T-helper 2 cell (primary cell): ENCODE measurements at places on chromosomes 16 and 17.

DNA sequence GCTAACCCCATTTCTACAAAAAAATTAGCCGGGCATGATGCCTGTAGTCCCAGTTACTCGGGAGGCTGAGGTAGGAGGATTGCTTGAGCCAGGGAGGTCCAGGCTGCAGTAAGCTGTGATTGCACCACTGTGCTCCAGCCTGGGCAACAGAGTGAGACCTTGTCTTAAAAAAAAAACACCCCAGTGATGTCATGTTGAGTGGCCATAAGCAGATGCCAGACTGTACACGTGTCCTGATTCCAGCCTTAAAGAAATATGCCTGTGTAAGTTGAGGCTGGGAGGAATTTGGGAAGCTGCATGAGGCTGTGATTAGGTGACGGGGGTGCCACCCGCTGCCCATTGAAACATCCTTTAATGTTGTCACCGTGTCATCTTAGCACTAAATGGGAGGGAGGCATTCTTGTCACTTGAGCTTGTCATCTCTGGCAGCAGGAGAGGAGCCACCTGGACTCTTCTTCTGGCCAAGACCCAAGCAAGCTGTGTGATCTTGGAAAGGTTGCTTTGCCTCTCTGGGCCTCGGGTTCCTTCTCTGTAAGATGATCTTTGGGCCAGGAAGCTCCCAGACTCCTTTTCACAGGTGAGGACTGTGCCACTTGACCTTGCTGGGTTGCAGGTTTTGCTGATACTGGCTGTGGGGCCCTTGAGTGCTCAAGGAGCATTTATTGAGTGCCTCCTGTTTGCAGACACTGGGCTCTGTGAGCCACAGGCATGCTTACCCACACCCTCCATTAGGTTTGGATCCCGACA is 98.3 kb upstream of the CIBAR2 start:
- no peak for DNase-seq

GRCh38 chr16:72220875-72221629 is 49.1 kb upstream of the PMFBP1 start:
- DNase-seq = no peak

- DNase-seq = no peak
Observed at GRCh38 chr16:56192635-56192945, 1.3 kb downstream of the GNAO1 start.

DNA sequence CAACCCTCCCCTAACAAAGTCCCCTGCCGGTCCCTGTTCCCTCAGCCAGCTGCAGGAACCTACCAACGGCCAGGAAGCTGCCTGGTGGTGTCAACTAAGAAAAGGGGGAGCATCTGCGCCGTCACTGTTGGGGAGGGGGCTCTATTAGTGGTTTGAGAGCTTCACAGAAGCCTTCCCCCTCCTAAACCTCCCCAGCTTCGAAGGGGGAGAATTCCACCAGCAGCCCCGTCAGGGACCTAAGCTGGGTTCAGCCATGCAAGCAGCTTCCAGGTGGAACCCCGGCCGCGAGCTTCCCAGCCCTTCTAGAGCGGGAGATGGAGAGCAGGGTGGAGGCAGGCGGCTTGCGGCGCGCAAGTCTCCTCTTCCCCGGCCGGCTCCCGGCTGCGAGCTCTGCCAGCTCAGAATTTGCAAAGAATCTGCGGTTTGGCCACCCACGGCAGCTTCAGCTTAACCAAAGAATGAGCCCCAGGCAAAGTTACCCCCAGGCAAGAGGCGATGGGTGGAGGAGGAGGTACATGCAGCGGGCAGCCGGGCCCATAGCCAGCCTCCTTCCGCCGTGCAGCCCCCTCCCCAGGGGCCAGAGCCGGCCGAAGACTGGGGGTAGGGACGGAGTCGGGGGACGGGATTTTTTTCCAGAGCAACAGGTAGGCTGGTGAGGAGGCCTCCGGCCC is 33.7 kb downstream of the DDX19A start:
- DNase-seq = peak; percentile 59

DNA sequence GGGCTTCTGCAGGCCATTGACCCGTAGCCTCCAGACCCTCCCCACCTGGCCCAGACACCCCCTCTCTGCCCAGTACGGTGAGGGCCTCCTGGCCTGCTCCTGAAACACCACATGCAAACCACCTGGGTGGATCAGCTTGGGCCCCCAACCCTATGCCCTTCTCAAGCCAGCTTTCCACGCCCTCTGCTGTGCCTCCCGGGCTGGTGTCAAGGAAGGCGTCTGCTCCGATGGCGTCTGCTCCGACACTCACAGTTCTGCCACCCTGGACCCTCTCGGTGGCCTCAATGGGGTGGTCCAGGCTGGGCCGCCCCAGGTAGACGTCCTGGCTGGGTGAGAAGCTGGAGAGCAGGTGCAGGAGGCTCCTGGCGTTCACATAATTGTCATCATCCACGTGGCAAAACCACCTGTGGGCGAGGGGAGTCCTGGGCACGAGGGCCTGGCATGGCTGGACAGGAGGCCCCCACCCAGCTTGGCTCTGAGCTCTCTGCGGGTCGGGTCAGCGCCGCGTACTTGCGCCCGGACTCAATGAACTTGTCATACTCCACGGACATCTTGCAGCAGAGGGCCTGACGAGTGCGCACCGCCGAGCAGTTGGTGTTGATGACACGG is 1.4 kb downstream of the RFNG start:
- no peak for DNase-seq

DNA sequence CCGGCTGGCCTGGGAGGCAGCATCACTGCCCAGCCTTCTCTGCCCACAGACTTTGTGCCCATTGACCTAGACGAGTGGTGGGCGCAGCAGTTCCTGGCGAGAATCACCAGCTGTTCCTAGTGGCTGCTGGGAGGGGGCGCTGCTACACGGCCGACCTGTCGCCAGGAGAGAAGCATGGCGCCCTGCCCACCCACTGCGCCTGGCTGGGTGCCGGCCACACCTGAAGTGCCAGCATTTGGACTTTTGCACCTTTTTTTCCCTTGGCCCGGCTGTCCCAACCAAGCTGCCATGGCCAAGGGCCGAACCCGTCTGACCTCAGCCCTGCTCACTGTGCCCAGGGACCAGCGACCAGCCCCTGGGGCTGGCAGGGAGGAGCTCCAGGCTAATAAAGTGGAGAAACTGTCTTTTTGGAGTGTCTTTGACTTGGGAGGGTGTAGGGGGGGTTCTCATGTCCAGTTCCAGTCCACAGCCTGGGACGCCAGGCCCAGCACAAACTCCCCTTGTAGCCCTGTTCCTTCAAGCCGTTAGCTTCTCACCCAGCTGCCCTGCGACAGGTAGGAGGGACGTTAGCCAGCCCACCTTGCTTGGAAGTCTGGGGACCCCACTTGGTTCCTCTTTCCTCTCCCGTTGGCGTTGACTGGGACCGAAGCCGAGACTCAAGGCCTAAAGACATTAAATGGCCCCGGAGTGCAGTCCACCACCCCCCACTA is 939 bp upstream of the WDR90 start:
- no peak for DNase-seq

- DNase-seq = no peak
Observed at GRCh38 chr17:50608700-50609379, 25.8 kb upstream of the ABCC3 start.

DNA sequence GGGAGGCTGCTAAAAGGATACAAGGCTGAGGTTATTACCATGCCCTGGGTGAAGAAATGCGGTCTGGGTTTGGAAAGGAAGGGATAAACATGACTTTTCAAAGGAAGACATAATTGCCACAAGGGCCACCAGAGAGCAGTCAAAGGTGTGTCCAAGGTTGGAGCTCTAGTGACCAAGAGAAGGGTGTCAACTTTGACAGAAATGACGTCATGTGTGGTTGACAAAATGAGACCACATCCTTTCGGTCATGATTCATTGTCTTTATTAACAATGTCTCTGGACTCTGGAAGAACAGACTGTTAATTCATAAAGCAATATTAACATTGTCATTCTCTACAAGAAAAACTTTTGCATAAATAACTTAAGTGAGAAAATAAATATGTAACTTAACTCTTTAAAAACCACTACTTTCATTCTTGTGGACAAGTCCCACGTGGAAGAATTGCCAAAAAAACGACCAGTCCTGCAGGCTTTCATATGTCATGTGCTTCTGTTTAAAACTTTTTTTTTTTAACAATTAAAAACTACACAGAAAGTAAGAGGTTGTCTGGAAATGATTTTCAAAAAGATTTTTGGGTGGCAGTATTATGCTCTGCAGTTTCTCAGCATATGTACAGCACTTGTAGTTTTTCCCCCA is 5.0 kb downstream of the SOST start:
- no peak for DNase-seq

DNA sequence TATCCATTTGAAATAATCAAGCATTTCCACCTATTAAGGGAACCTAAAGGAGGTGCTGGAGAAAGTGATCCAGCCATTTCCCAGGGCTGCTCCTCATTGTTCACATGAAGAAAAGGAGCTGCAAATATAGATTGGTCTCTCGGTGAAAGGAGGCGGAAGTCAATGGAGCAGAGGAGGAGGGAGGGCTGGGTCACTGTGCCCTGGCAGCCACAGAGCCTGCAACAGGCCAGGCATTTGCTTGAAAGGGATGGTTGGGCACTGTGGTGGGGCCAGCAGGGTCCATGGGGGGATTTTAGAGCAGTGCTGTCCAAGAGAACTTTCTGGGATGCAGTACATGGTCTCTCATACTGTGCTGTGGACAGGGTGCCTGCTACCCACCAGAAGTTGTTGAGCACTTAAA is 173.2 kb downstream of the CYLD start:
- no peak for DNase-seq

DNA sequence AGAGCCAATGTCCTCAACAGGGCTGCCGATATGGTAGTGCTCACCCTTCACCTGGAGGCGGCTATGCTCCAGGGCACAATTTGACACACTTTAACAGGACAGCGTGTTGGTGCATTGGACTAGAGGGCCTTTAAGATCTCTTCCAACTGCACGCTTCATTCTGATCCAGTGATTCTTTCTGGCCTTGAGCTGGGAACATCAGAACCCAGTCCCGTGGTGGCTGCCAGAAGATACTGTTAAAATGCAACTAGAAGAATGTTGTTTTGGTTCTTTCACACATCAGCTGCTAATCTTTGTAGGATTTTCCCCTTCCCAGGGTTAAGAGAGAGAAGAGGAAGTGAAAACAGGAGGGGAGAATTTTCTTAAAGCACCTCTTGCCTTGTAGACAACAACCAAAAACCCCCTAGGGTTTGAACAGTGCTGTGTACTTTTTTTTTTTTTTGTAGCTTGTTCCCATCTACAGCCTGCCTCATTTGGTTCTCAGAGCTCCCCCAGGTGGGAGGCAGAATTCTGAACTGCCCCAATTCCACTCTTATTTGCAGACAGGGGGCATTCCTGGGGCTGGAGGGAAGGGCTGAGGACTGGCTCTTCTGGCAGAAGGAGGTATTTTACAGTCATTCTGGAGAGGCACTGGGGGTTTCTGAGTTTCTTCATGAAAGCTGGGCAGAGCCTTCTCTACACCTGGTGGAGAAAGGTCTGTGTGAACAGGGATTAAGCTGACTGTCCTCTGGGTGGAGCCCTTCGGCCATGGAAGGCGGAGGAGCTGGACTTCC is 32.4 kb downstream of the SMARCE1 start:
- no peak for DNase-seq

- no peak for DNase-seq
Observed at GRCh38 chr17:65913326-65913850, 278.5 kb downstream of the CEP112 start.

DNA sequence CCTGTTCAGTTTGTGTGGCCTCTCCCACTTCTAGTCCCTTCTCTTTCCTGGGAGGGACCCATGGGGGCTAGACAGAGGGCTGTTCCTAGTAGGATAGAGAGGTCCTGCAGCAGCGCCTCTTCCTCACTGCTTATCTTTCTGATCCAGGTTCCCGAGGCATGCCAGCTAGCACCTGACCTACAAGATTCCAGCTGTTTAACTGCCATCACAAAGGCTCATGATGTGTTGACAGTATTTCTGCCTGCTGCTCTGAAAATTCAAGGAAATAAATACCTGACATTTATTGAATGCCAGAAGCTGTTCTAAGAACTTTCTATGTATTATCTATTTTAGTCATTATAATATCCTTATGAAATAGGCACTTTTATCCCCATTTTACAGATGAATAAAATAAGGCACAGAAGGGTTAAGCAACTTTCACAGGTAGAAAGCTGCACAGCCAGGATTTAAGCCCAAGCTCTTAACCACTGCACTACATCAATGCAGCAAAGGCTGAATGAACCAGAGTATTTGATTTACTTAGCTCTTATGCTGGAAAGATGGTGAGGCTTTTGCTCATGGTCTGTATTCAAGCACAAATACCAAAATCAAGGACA is 38.8 kb downstream of the HEATR6 start:
- DNase-seq = no peak

DNA sequence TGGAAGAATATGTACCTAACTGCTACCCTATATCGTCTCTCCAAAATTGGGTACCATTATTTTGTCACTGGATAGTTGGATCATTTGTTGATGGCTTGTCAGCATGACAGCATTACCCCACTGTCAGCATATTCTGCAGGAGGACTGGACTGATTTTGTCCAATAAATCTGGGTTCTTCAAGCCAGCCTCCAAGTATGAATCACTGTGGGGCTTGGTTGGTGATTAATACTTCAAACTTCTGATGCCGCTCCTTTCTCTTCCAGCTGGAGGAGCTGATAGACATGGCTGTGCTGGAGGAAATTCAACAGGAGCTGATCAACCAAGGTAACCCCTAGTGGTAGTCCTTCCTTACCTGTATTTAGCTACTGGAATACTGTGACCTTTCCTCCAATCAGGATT is 2.5 kb downstream of the RPAIN start:
- DNase-seq = no peak
